Pericardium fibroblast (primary cell): ENCODE measurements at places on chromosomes 4 and X. TPM values are rescaled to one million over a fixed set of nuclear protein-coding genes. Genes with fewer than 3 reads are reported as not detected.

The GAB1 gene
- 16.5 and 20.2 TPM in 2 replicates for total RNA-seq

The SSX5 gene
- not detected in 2 replicates for total RNA-seq

The SLIT2 gene
- total RNA-seq: 9.3 and 12.0 TPM in 2 replicates

The UGT2A1 gene
- total RNA-seq: not detected in 2 replicates

The SCRG1 gene
- 1.4 and 7.1 TPM in 2 replicates for total RNA-seq

The COL4A6 gene
- total RNA-seq: 1.3 and 3.5 TPM in 2 replicates

The GPR78 gene
- 0.35 and 0.60 TPM in 2 replicates for total RNA-seq

The CMC4 gene
- total RNA-seq: 26.0 and 38.2 TPM in 2 replicates

The ARHGAP36 gene
- total RNA-seq: not detected in 2 replicates

The ATOH1 gene
- total RNA-seq: not detected in 2 replicates

The RRH gene
- not detected in 2 replicates for total RNA-seq

The HPGD gene
- total RNA-seq: 0.43 TPM in 1 of 2 replicates, not detected in the other

The NR3C2 gene
- total RNA-seq: 0.09 and 0.12 TPM in 2 replicates

The ADGRG2 gene
- total RNA-seq: 0.82 and 1.0 TPM in 2 replicates

The NFKB1 gene
- total RNA-seq: 19.3 and 19.7 TPM in 2 replicates

The FAM114A1 gene
- 173 and 229 TPM in 2 replicates for total RNA-seq

The S100P gene
- total RNA-seq: not detected in 2 replicates

The PRDM8 gene
- total RNA-seq: 2.2 and 6.2 TPM in 2 replicates
